ENCODE measurements at places on chromosomes 16 and 17.

- DNase-seq = no peak
Observed at GRCh38 chr17:47896672-47897490, 845 bp downstream of the SP2 start.

- no peak for DNase-seq
Observed at GRCh38 chr17:38693700-38694329, 11.3 kb upstream of the MLLT6 start.

DNA sequence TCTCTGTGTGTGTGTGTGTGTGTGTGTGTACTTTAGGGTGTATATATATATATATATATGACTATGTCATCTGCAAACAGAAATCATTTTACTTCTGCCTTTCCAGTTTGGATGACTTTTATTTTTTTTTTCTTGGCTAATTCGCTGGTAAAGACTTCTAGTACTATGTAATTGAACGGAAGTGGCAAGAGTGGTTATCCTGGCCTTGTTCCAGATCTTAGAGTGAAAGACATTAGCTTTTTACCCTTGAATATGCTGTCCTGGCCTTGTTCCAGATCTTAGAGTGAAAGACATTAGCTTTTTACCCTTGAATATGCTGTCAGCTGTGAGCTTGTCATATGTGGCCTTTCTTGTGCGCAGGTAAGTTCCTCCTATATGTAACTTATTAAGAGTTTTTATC lies 72.7 kb upstream of the MYOCD start:
- no peak for DNase-seq

- DNase-seq = no peak
Observed at GRCh38 chr17:78910497-78911284, 7.7 kb upstream of the CEP295NL start.

- no peak for DNase-seq
Observed at GRCh38 chr17:44006272-44006597, 1.8 kb downstream of the NAGS start.

DNA sequence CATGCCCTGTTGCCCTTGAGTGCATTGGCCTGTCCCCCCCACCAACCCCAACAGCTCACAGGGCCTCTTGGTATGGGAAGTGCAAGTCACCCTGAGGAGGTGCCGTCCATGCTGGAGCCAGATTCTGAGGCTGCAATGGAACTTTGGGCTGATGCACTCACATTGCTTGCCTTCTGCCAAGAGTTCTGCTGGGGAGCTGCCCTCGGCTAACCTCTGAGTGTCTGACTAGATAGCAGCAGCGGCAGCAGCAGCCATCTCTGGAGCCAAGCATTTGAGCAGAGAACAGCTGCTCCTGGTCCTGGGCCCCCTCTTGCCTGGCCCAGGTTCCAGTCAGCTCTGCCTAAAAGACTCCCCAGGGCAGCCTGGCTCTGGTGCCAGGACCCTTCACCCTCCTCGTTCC lies 61.5 kb downstream of the GNAO1 start:
- no peak for DNase-seq

GRCh38 chr17:79356839-79357447 lies 253.9 kb downstream of the RBFOX3 start:
- no peak for DNase-seq

DNA sequence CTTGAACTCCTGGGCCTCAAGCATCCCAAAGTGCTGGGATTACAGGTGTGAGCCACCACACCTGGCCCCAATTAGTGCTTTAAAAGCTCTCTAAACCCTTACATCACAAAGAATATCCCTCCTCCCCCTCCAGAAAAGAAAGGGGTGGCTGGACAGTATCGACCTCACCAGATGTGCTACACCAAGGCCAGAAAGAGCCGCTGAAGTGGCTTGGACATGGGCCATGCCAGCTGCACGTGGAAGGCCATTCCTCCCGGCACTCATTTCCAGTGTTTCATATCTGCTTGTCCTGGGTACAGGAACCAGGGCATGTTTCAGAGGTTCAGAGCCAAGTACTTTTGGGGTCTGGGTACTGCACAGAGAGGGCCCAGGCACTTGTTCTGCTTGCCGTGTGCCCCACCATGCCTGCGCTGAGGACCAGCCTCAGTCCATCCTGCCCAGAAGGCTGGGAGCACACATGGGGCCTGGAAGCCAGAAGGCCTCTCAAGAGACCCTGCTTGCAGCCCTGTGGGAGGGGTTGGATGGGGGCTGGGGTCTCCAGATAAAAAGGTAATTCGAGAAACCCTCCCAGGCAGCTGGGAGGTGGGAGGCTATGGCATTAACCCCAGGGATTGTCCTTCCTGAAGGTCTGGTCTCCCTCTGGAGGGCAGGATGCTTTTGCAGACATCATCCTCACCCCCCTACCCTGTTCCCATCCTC lies 3.5 kb upstream of the SRRM2 start:
- no peak for DNase-seq

DNA sequence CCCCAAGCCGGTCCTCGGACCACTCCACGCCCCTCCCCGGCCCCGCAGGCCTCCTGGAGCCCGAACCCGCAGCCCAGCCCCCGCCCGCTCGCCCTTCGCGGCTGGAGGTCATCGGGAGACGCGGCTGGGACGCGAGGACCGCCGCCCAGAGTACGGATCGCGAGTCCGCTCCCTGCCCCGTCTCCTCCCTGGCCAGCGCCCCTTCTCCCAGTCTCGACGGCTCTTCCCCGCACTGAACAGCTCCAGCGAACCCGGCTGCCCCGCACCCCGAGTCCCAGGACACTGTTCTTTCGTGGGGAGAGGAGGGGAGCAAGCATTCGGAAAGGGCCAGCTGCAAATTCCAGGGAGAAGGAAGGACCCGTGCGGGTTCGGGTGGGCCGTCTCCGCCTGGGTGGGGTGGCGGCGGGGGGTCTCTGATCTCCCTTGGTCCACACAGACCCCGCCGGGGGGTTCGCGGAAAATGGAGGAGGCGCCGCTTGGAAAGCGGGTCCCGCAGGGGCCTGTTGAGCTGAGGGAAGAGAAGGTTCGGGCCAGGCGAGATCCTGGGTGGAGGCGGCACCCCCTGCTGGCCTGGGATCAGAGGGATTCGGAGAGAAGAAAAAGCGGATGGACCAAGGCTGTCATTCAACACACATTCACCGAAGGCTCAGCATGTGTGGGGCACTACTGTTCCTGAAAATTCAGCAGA lies 632 bp upstream of the RTN4RL1 start:
- no peak for DNase-seq

GRCh38 chr17:3968015-3968414 lies 3.8 kb upstream of the ATP2A3 start:
- no peak for DNase-seq

DNA sequence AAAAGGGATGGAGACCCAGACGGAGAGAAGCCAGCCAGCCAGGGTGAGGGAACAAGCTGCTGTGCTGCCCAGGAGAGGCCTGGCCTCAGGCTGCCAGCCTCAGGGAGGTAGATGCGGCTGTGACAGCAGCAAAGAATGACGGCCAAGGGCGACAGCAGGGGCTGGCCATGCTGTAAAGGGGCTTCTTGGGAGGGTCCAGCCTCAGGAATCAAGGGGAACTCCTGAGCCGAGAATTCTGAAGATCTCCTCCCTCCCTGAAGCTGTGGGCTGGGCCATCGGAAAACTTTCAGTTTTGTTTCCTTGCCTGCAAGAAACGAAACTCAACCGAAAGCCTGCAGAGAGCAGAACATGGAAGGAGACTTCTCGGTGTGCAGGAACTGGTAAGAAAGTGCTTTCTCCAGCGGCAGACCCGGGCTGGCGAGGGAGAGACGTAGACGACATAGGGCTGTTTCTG lies at the start of gene XAF1:
Gene XAF1, plus strand, starts transcription at position 316 of the 454 bp plus-strand sequence. Its CDS starts 33 bp downstream, at position 349.
- no peak for DNase-seq

GRCh38 chr16:31214708-31215286 lies 878 bp downstream of the TRIM72 start:
- no peak for DNase-seq

DNA sequence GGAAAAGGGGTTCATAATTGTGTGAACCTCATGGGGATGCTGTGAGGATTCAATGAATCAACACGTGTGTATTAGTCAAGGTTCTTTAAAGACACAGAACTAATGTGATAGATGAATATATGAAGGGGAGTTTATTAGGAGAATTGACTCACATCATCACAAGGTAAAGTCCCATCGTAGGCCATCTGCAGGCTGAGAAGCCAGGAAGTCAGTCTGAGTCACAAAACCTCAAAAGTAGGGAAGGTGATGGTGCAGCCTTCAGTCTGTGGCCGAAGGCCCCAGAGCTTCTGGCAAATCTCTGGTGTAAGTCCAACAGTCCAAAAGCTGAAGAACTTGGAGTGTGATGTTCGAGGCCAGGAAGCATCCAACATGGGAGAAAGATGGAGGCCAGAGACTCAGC lies 413.4 kb downstream of the CDH13 start:
- DNase-seq = no peak

DNA sequence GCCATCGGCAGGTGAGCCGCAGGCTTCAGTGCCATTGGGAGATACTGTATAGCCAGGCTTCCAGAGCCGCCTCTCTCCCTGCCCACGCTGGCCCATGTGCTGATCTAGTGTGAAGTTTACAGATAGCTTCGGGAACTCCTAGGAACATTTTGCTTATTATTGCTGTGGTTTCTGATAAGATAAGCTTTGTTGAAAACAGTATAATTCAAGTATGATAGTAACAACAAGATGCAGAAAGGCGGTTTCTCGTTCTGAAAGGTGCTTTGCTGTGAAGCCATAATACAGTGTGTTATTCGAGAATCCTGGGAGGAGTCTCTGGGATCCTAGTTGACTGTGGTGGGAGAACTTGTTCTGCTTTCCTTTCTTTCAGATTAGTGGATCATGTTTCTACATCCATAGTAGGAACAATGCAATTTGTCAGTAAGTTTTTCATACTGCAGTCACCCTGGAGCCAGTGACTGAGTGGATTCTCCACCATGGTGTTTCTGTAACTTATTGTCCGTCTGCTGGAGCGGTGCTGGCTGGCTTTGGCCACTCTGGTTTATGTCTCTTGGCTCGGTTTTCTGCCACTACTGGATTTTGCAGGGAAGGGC lies 31.5 kb downstream of the RAB11FIP3 start:
- no peak for DNase-seq

Data from NT2/D1 (cell line).